ENCODE measurements at places on chromosomes 6 and 20. TPM values are rescaled to one million over a fixed set of nuclear protein-coding genes. Genes with fewer than 3 reads are reported as not detected.

Gene SPATA25
- 3.8 TPM for polyA plus RNA-seq

Gene PLA2G7
- 0.77 TPM for polyA plus RNA-seq

Gene POLR1C
- 36.9 TPM for polyA plus RNA-seq

Gene CDC5L
- 14.7 TPM for polyA plus RNA-seq

Gene HLA-DPB1
- 74.7 TPM for polyA plus RNA-seq

Gene BPIFA1
- polyA plus RNA-seq: not detected

Gene KCNK5
- polyA plus RNA-seq: 3.1 TPM

Gene HRH3
- polyA plus RNA-seq: 0.10 TPM

Gene BEND3
- polyA plus RNA-seq: 1.0 TPM
